ENCODE measurements at places on chromosomes 3 and 15.

DNA sequence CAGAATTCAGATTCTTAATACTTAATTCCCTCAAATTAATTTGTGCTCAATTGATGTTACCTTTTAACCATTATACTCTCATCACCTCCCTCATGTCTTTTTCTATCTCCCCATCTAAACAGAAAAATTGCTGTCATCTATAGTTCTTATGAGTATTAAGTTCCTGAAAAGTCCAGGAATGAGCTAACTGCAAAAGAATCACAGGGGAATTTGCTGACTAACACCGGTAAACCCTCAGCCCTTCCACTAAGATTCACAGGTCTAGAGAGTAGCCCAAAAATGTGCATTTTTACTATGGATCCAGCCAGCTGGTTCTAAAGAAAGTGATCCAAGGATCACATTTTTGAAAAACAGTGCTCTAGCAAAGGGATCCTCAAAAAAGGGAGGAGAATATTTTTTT is 67.0 kb downstream of the SETD2 start:
- DNase-seq = peak; percentile 27

GRCh38 chr3:152193673-152194267 is 75.0 kb upstream of the MBNL1 start:
- no peak for DNase-seq

DNA sequence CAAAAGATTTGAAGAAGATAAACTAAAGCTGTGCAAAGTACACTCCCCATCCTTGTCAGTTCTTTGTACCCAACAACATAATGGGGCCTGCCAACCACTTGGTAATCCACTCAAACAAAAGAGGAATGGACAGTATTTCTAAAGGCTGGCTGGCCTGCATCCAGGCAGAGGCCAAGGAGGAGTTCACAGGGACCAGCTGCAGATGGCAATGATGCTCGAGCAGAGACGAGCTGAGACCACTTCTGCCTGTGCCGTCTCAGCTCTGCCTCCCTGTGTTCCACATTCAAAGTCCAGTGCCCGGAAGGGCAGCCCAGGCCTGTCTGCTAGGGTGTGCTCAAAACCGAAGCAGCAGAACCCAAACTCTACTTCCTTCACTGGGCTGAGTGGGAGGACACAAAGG is 14.3 kb downstream of the CXCR6 start:
- DNase-seq = no peak

GRCh38 chr3:12405432-12406272 is 78.6 kb upstream of the TSEN2 start:
- peak; percentile 65 for DNase-seq

GRCh38 chr15:31477851-31478701 is 151.4 kb downstream of the KLF13 start:
- no peak for DNase-seq

GRCh38 chr15:69390575-69390974 is 23.6 kb upstream of the KIF23 start:
- DNase-seq = peak; percentile 54

GRCh38 chr3:45597171-45597570 is 2.6 kb downstream of the LIMD1 start:
- DNase-seq = peak; percentile 64

GRCh38 chr15:44566155-44566540 is 29.2 kb downstream of the EIF3J start:
- DNase-seq = no peak

- no peak for DNase-seq
These were observed 82.8 kb downstream of the CHL1 start for GRCh38 chr3:279325-279724.

DNA sequence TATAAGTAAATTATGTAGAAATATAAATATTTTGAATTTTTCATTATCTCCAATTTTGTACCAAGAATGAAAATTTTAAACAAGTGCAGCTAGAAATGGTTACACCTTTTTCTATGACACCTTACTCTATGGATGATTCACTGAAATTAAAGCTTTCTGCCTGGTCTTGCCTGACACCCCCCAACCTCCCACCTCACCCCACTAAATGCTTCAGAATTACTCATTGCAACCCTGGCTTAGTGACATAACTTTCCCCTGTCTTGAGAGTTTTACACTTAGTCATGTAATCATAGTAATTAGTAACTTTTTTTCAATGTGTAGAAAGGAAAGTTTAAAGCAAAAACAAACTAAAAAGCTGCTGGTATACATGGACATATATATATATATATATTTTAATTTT is 42.0 kb upstream of the MEIS2 start:
- no peak for DNase-seq

DNA sequence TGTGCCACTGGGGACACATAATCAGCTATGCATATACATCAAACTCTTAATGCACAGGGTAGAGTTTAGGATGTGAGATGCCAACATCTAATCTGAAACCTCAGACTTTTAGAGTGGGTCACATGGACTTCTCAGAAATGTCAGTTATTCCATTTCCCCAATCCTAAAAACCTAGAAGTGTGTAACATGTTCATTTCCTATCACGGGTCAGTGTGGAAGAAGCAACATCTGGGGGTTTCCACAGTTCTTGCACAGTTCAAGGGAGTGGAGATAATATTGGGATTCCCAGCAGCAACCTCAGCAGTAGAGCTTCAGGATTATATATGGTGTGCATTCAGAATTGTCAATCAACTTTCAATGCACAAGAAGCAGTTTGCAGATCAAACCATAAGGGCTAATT is 44.4 kb upstream of the SPRED1 start:
- no peak for DNase-seq

DNA sequence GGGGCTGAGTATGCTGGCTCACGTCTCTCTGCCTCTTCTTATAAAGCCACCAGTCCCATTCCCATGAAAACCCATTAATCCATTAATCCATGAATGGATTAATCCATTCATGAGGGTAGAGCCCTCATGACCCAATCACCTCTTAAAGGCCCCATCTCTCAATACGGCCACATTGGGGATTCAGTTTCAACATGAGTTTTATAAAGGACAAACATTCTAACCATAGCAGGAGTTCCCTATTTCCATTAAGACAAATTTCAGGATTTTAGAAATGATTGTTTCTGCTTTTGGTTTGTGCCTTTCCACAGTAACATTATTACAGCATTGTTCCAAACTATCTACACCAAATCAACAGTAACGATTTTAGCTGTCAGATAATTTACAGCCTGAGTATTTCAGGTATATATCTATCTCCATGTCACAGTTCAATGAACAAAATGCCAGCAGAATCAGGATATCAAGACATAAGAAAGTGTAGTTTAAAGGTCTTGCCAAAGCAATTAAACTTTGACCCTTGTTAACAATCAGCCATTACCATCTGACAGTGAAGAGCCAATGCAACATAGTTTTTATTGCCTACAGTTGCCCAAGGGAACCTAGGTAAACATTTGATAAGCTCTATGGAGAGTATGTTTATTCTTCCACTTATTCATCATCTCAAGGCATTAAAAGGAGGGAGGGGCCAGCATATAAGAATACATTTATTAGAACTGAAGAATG is 3.8 kb downstream of the TSPAN3 start:
- no peak for DNase-seq

DNA sequence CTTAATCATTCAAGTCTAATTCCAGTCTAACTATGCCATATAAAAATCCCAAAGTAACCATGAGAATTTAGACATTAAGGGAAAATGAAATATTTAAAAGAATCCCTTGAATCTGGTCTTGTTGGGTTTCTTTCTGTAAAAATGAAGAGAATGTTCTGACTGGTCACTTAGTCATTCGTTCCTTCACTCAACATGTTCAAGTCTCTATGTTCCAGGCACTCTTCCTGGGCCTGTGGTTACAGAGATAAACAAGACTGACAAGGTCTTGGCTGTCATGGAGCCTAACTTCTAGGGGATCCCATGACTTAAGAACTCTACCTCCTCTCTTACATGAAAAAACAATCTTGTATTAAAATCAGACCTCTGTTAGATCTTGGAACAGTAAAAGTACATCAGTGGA is 638.6 kb upstream of the TBL1XR1 start:
- peak; percentile 85 for DNase-seq

GRCh38 chr3:42613462-42613861 is 13.0 kb downstream of the NKTR start:
- DNase-seq = no peak

- no peak for DNase-seq
These were observed 338.1 kb downstream of the EFHB start for GRCh38 chr3:19595884-19596283.

DNA sequence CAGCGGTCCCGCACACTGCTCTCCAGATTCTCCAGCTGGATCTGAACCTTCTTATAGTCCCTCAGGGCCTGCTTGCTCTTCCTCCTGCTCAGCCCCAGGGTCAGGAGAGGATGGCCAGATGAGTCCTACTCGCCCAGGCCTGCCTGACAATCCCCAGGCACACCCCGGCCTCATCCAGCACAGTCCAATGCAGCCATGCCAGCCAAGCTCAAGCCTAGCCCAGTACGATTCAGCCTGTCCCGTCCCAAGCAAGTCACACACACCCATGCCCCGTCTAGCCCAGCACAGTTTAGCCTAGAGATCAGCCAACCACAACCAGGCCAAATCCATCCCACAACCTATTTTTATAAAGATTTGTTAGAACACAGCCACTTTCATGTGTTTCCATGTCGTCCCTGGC is 16.8 kb downstream of the PLXNB1 start:
- no peak for DNase-seq

DNA sequence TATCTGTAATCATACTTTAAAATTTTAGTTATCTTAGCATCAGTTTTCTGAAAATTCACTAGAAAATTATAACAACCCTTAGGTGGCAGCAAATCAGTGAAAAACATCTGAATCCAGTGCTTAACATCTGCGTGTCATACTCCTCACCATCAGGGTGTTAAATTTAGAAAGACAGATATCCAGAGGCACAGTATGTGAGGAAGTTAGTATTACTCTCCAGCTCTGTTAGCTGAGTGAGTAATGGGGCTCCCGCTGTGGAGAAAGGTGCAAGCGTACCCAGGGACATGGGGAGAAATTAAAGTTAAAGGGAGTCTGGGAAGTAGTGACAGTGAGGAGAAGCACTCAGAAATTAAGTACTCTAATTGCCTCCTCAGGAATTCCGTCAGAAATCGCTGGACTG is 50.9 kb downstream of the CEP63 start:
- no peak for DNase-seq

DNA sequence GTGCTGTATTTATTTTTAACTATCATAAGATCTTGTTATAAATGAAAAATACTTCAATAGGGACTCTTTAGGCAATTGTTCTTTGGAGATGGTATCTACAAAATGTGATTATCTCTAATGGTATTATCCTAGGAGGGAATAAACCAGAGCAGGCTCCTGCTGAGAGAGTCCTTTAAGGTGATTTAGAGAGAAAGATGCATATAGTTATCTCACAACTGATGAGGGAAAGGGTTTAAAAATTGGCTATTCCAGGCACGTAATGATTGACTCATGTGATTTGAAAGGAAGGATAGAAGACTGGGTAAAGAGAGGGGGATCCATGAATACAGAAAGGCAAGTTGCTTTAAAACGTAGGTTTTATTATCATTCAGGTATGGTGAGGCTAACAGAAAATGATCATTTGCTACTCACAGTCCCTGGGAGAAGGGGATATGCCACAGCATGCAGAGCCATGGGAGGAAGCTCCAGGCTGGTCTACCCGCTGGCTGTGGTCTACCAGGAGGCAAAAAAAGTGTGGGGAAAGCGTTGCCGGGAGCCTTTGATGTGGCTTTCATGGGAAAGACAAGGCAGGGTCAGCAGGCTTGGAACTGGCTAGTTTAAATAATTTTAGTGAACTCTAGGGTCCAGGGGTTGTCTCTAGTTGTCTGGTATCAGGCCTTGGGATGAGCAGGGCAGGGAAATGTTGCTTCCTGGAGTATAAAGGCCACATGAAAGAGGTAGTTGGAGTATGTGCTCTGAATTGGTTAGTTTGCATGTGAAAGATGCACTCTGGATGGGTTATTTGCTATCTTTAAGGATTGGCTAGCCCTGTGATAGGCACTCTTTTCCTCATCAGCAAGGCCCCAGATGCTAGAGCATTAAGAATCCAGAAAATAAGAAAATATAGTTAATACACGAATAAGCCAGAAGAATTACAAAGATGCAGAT is 798.4 kb upstream of the GRM7 start:
- no peak for DNase-seq

DNA sequence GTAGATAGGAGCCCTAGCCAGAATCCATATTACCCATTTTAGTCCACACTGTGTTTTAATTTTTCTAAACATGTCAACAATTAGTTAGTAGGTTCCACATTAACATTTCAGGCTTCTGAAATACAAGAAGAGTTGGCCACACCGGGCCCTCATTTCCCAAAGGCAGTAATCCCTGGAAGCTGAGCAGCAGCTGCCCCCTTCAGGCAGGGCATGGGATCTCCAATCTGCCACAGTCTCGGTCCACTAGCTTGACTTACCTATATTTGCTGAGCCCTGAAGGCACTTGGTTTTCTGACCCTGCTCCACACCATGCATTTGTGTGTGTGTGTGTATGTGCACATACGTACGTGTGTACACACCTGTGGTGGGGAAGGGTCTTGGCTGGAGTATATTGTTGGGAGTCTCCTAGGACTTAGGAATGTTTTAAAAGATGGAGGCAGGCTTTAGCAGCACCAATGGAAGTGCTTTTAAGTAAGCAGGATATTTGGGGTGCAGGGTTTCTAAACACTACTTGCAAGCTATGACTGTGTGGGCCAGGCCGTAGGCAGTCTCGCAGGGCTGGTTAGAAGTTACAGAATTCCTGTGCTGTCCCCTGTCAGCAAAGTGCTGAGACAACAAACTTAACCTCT is 71.2 kb upstream of the SOX14 start:
- DNase-seq = no peak

DNA sequence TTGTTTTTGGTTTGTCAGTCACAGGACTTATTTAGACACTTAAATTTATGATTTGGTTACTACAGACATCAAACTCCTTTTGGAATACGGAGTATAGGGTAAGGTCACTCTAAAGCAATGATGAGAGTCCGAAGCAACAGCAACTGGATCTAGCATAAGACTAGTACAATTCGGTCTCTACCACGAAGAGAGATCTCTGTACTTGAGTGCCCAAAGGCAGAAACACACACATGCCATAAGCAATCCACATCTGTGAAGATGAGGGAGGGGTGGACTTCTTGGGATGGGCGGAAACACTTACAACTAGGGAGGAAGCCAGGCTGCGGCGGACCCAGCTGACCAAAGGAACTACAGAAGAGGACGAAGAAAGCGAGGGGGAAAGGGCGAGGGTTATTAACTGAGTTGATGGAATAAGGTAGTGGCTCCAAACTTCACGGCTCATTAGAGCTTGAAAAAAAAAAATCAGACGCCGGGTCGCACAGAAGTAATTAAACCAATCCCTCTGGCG is 595 bp downstream of the DPH6 start:
- DNase-seq = peak; percentile 31

DNA sequence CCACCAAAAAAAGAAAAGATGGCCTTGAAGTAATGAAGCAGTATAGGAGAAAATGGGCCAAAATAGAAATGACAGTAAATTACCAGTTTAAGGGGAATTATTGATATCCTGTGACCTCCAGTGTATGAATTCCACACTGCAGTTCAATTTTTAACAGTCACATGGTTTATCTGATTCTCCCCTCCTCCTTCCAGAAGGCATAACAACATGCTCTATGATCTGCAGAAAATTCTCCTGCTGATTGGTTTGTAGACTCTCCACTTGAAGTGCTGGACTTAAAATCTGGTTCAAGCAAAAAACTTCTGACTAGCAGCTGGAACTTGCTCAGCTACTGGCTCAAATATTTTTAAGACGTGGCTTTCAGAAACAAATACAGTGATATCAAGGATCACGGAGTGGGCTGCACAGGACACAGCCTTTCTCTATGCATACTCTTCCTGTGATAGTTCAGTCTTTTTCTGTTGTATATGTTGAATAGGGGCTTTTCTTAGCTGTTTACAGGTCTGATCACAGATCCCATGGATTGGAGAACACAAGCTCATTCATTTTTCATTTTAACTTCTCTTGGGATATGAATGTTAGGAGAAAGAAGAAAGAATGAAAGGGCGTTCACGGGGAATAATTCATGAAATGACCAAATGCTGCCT is 211.5 kb downstream of the LSAMP start:
- no peak for DNase-seq
